ENCODE measurements at places on chromosomes 6 and 20.

GRCh38 chr20:31860390-31861134, 9.8 kb downstream of the DUSP15 start:
- no peak overlapping the region for H3K27ac ChIP-seq
- peaks cover 8% of the 10 kb centered on the region for H3K27me3 ChIP-seq
- H3K36me3 ChIP-seq = no peaks in the 10 kb centered on the region
- no peak for DNase-seq

DNA sequence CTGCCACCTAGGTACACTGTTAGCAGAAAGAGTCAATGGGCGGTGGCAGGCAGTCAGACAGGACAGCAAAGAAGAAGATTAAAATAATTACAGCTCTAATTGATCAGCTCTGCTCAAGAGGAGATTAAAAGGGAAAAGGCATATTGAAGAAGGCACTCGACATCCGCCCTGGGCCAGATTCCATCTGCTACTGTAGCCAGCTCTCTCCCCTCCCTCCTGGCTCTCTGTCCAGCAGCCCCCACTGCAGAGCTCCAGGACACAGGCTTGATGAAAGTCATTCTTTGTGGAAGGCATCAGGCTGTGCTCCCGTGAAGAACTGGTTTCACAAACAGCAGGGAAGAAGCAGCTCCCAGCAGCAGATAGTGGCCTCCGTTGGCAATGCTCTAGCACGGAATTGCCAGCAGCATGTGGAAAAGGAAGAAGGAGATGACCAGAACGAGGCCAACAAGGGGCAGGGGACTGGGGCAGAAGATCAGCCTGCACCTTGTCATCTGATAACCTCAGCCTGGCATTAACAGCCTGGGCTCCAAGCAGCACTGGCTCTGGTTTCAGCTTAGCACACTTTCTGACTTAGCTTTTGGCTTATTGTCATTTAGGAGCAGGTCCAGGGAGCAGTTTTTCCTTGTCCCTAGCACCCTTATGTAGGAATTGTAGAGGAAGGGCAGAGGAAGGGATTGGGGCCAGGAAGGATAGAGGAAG, 465.9 kb downstream of the KIF16B start:
- DNase-seq = no peak
- H3K4me1 ChIP-seq = peaks cover 13% of the 10 kb centered on the region
- no peaks in the 10 kb centered on the region for H3K36me3 ChIP-seq
- H3K4me3 ChIP-seq = no peak overlapping the region
- no peaks in the 10 kb centered on the region for H3K27me3 ChIP-seq
- no peak overlapping the region for H3K27ac ChIP-seq

DNA sequence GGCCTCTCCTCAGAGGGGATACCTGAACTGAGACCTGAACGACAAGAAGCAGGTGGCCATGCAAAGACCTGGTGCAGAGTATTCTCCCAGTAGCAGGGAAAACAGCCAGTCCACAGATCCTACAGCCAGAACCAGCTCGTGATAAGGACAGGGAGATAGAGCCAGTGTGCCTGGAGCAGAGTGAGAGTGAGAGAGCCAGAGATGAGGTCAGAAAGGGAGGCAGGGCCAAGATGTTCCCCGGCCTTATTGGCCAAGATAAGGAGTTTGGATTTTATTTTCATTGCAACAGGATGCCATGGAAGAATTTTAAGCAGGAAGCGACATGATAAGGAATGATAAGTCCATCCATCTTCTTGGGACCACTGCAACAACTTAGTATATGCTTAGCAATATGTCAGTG, 111.8 kb downstream of the UBE3D start:
- H3K4me3 ChIP-seq = no peak overlapping the region
- peaks cover 17% of the 10 kb centered on the region for H3K4me1 ChIP-seq
- H3K27me3 ChIP-seq = no peaks in the 10 kb centered on the region

GRCh38 chr6:130190701-130191690, 31.8 kb downstream of the SAMD3 start:
- no peak for DNase-seq
- no peak overlapping the region for H3K27ac ChIP-seq
- H3K4me1 ChIP-seq = no peaks in the 10 kb centered on the region
- no peaks in the 10 kb centered on the region for H3K36me3 ChIP-seq

- H3K27me3 ChIP-seq = no peaks in the 10 kb centered on the region
- no peak overlapping the region for H3K4me3 ChIP-seq
- no peak overlapping the region for H3K27ac ChIP-seq
- DNase-seq = no peak
- H3K36me3 ChIP-seq = peaks cover 13% of the 10 kb centered on the region
These were observed 11.0 kb upstream of the BLOC1S5 start for GRCh38 chr6:8075185-8075584.

- H3K4me3 ChIP-seq = no peak overlapping the region
- no peaks in the 10 kb centered on the region for H3K4me1 ChIP-seq
- no peak for DNase-seq
- H3K27me3 ChIP-seq = no peaks in the 10 kb centered on the region
- no peak overlapping the region for H3K27ac ChIP-seq
These were observed 40.0 kb downstream of the KATNA1 start for GRCh38 chr6:149608381-149608982.

DNA sequence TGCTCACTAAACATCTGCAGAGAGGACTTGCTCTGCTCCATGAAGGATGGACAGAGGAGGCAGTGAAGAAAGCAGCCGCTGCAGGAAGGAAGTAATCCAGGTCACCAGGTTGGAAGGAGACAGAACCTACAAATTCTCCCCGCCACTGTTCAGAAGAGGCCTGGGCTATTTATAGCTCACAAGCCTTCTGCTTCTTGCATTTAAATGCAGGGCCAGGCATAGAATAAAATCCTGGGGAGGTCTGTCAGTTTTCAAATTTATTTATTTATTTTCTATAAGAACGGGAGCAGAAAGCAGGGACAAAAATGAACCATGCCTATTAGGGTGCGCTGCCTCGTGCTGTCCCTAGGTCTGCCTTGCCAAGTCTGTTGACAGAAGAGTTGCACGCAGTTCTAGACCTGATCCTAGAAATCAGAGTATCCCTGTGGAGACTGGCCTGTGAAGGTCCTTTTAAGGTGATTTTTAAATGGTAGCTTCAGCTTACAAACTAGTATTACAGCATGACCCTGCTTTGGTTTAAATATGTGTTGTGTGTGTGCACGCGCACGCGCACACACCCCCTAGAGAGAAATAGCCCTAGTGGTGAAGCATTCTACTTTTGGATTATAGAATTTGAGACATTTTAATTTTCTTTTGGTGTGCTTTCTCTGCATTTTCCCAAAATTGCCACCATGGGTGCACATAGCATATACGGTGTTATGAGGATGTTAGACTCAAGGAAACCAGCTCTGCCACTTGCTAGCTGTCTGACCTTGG, 19.5 kb downstream of the RIMS4 start:
- DNase-seq = no peak
- H3K4me3 ChIP-seq = no peak overlapping the region
- peaks cover 12% of the 10 kb centered on the region for H3K27me3 ChIP-seq
- H3K4me1 ChIP-seq = no peaks in the 10 kb centered on the region

DNA sequence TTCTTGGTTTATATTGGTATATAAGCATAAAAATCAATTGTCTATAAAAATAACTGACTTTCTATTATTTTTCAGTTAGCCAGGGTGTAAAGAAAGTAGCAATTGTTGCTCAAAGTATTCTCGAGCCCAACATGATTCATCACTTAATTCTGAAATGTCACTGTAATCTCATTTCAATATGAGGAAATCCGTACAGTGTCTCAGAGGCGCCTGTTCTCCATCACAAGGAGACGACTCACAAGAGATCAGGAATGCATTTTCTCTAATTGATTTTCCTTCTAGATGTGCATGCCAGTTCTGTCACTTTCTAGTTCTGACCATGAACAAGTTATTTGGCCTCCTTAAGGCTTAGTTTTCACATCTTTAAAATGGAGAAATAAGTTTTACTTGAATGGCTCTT, 753.1 kb downstream of the MAFB start:
- H3K27me3 ChIP-seq = no peaks in the 10 kb centered on the region
- no peaks in the 10 kb centered on the region for H3K36me3 ChIP-seq
- H3K4me3 ChIP-seq = no peak overlapping the region
- no peaks in the 10 kb centered on the region for H3K4me1 ChIP-seq
- no peak for DNase-seq
- H3K27ac ChIP-seq = no peak overlapping the region

GRCh38 chr6:144955392-144955791, 670.3 kb downstream of the UTRN start:
- H3K4me3 ChIP-seq = no peak overlapping the region
- DNase-seq = no peak
- H3K27me3 ChIP-seq = no peaks in the 10 kb centered on the region
- no peak overlapping the region for H3K27ac ChIP-seq
- no peaks in the 10 kb centered on the region for H3K36me3 ChIP-seq
- H3K4me1 ChIP-seq = no peaks in the 10 kb centered on the region

GRCh38 chr6:128240024-128240428, 280.4 kb downstream of the PTPRK start:
- H3K4me3 ChIP-seq = no peak overlapping the region
- peaks cover 9% of the 10 kb centered on the region for H3K4me1 ChIP-seq
- no peaks in the 10 kb centered on the region for H3K27me3 ChIP-seq
- H3K36me3 ChIP-seq = peaks cover 10% of the 10 kb centered on the region
- no peak overlapping the region for H3K27ac ChIP-seq

GRCh38 chr20:53828088-53828681, 234.5 kb upstream of the ZNF217 start:
- peak overlapping the region; percentile 30 for H3K4me3 ChIP-seq
- peak overlapping the region; percentile 89 for H3K27ac ChIP-seq
- H3K4me1 ChIP-seq = peaks cover 27% of the 10 kb centered on the region
- no peaks in the 10 kb centered on the region for H3K36me3 ChIP-seq

DNA sequence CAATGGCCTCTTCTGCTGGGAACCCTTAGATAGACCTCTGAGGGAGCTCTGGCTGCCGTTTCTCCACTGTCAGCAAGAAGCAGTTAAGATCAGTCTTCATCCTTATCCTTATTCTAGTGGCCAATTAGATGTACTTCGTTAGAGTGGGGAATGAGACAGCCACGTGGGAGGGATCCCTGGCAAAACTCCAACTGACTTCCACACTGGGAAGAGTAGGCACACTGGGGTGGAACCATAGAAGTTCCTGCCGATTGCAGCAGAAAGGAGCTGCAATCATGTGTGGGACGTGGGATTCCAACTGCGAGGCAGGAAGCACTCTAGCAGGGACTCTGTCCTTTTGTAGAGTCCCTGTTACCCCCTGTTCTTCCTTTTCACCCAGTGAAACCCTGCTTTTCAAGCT, 226.3 kb upstream of the RGS17 start:
- no peak overlapping the region for H3K27ac ChIP-seq
- no peaks in the 10 kb centered on the region for H3K36me3 ChIP-seq
- no peak for DNase-seq
- H3K27me3 ChIP-seq = no peaks in the 10 kb centered on the region
- H3K4me3 ChIP-seq = no peak overlapping the region
- H3K4me1 ChIP-seq = no peaks in the 10 kb centered on the region

DNA sequence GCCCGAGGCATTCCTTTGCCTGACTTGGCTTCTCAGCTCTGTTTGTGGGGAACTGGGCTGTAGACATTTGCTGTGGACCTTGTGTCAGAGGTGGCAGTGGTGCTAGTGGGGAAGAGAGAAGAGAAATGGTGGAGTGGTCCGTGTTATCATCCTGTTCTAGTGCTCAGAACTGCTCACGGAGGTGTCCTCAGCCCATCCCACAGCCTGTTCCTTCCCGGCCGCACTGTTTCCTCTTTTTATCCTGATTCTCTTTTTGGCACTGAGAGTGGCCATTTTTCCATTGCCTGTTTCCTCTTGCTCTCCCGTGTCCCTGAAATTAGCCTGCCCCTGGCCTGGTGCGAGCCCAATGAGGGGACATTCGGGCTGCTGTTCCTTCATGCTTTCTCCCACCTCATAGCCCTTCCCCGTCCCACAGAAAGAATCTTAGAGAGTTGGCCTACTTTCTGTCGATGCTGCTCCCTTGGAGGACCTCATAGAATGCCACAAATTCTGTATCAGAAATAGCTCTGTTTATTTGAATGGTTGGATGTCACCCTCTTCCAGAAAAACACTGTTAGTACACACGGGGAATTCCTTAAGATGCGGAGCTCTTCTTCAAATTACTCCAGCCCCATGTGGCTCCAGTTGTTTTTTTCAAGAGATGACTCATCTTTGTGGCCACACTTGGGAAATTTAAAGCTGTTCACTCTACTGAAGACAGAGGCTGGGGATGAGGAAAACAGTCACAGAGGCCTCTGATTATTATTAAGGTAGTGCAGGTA, 26.1 kb downstream of the FARS2 start:
- H3K27ac ChIP-seq = no peak overlapping the region
- no peaks in the 10 kb centered on the region for H3K4me1 ChIP-seq
- H3K27me3 ChIP-seq = no peaks in the 10 kb centered on the region
- no peaks in the 10 kb centered on the region for H3K36me3 ChIP-seq

GRCh38 chr6:150230832-150231524, 88.1 kb downstream of the PPP1R14C start:
- no peak overlapping the region for H3K27ac ChIP-seq
- no peaks in the 10 kb centered on the region for H3K36me3 ChIP-seq
- H3K27me3 ChIP-seq = peaks cover 3% of the 10 kb centered on the region
- H3K4me1 ChIP-seq = peaks cover 8% of the 10 kb centered on the region
- no peak overlapping the region for H3K4me3 ChIP-seq
- no peak for DNase-seq

GRCh38 chr6:84526631-84527030, 237.8 kb downstream of the TBX18 start:
- peaks cover 50% of the 10 kb centered on the region for H3K27me3 ChIP-seq
- H3K4me1 ChIP-seq = peaks cover 29% of the 10 kb centered on the region
- DNase-seq = no peak
- H3K36me3 ChIP-seq = no peaks in the 10 kb centered on the region
- H3K27ac ChIP-seq = no peak overlapping the region

DNA sequence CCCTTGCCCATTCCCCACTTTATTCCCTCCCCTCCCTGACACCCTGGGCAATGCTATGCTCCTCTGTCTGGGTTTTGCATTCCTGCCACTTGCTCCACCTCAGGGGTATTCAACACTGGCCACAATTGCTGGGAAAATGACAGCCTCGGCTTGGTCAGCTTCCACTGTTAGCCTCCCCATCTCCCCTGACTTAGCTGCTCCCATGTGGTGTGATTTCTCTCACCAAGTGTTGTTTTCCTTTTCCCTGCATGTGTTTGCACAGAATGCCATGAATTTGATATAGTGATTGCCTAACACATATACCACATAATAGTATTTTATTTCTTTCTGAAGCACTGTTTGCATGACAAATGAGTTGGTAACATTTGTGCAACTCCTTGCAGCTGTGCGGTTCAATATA, 1.4 kb upstream of the LEMD2 start:
- H3K4me3 ChIP-seq = peak overlapping the region; percentile 12
- no peak for DNase-seq
- H3K4me1 ChIP-seq = peaks cover 41% of the 10 kb centered on the region
- peaks cover 4% of the 10 kb centered on the region for H3K36me3 ChIP-seq
- no peak overlapping the region for H3K27ac ChIP-seq

DNA sequence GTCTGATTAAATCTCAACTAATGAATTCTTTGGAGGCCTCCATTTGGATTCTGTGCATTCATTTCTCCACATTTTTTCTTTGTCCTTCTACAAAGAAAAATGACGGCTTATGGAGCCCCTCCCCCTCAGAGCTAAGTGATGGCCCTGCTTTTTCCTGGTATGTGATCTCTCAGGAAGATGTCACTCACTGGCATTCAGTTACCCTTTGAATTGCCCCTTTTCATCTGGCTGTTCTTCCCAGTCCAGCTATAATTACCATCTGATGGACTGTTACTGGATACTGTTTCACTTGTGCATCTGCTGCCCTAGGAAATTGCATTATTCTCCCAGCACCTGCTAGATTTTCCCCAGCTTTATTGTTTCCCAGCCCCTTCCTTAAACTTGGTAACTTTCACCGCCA, 151.9 kb downstream of the CFAP61 start:
- H3K36me3 ChIP-seq = no peaks in the 10 kb centered on the region
- no peak overlapping the region for H3K4me3 ChIP-seq
- no peak for DNase-seq
- H3K27me3 ChIP-seq = peaks cover 18% of the 10 kb centered on the region
- H3K4me1 ChIP-seq = peaks cover 30% of the 10 kb centered on the region

Measured in mesothelial cell of epicardium (in vitro differentiated cells).